ENCODE measurements at places on chromosomes 5 and 9.

GRCh38 chr5:141753143-141753970, 71.3 kb upstream of the ARAP3 start:
- DNase-seq: no peak

DNA sequence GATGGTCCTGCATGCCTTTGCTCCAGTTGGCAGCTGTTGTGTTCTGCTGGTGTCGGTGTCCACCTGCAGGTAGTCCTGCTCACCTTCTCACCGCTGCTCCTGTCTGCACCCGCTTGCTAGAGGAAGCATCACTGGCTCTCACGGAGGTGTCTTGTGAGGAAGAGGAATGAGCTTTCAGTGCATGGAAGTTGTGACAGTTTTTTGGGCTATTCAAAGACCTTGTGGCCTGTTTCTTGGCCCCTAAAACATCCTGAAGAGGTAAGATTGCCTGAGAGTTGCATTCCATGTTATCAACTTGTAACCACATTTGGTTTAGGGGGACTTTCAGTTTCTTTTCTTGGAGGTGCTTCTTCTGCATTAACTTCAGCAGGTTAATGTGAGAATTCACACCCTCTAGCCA, 85.6 kb downstream of the MACROH2A1 start:
- DNase-seq: no peak

DNA sequence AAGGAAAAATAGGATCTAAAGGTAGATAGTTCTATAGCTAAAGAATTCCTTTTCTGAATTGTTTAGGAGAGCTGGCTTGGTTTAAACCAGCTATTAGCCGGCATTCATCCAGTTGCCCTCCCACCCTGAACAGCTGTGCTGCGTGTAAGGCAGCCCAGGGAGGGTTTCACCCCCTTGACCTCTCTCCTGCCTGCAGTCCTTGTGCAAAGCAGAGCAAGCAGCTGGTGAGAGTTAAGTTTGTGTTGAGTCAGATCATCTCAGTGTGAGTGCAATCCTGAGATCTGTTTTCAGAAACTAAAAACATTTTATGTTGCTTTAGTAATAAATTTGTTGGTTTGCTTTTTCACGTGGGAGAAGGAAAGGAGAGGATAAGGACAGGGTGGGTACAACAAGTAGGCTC, 13.0 kb downstream of the SLC25A25 start:
- DNase-seq: no peak

GRCh38 chr5:108545301-108545700, 163.4 kb upstream of the FBXL17 start:
- DNase-seq: no peak

DNA sequence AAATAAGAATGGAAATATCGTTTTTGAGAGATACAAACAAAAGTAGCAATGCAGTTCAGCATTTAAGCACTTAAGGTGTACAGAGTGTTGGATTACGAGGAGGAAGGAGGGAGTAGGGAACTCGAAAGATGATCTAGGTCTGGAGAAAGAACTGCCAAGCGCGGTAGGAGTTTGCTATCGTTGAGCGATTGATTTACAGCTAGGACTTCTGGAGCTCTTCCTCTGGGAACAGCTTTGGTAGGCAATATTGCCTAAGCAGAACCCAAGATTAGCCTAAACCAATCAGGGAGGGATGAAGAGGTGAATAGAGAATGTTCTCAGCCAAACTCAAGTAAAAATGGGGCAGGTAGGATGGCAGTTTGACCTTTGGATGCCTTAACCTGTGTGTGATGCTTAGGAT, 965 bp downstream of the CLTA start:
- no peak for DNase-seq

DNA sequence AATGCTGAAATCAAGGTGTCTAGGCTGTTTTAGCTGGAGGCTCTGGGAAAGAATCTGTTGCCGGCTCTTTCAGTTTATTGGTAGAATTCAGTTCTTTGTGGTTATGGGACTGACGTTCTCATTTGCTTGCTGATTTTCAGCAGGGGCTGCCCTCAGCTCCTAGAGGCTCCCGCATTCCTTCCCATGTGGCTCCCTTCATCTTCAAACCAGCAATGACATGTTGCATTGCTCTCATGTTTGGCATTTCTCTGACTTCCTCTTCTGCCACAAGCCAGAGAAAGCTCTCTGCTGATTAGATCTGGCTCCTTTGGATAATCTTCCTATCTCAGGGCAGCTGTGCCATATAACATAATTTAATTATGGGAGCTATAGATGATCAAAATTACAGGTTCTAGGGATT, 360.3 kb downstream of the LRRC70 start:
- DNase-seq: no peak

GRCh38 chr5:171482434-171482730, 62.9 kb downstream of the FGF18 start:
- DNase-seq: no peak

DNA sequence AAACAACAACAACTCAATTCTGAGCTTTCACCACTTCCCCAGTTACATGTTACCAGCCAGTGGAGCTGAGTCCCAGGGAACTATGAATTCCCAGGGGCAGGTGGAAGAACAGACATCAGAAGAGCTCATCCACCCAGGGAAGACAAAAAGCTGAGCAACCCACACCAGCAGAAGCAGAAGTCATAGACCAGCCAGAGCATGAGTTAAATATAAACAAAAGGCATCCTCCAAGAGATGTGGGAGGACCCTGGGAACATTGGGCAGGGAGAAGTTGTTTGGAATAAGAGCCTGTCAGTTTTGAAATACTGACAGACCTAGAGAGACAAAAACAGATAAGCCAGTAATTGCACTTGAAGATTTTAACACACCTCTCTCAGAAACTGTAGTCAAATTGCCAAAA, 102.3 kb upstream of the LMX1B start:
- no peak for DNase-seq

GRCh38 chr5:146233441-146233840, 30.0 kb downstream of the RBM27 start:
- no peak for DNase-seq

GRCh38 chr5:149831492-149831891, 101.4 kb downstream of the PPARGC1B start:
- DNase-seq: no peak

- DNase-seq: peak; percentile 84
Observed at GRCh38 chr9:81113453-81114124, 575.8 kb downstream of the TLE1 start.

- DNase-seq: no peak
Observed at GRCh38 chr9:94643176-94643575, 3.9 kb upstream of the FBP1 start.

GRCh38 chr5:80884929-80885328, 75.2 kb upstream of the RASGRF2 start:
- no peak for DNase-seq

DNA sequence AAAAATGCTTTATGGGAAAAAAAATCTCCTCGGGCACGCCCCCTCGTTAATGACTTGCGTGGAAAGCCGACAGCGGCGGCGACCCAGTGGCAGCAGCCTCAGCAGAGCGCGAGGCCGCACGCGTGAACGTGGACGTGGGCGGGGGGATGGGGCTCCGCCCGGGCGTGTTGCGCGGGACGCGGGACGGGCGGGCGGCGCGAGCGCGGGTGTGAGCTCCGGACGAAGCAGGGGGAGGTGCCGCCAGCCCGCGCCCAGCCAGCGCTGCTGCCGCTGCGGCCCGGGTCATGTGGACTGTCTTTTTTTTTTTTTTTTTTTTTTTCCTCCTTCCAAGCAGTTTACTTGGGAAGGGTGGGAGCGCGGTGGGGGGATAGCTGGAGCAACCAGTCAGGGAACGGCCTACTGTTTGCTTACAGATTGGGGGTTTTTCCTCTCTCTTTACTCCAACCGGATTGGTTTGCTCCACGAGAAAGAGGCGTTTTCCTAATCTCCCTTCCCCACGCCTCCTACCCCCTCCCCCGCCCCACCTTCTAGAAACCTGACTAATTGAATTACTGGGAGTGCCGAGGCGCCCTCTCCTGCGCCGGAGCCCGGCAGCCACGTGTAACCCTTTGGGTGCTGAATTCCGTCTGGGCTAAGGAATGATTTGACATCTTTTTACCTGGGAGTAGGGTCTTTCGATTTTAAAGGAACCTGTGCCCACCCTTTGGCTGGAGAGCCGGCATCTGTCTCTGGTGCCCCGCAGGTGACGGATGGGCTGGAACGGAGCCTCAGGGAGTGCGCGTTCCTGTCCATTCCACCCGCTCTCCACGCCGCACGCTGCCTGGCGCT, 1.7 kb upstream of the EFNA5 start:
- DNase-seq: no peak

DNA sequence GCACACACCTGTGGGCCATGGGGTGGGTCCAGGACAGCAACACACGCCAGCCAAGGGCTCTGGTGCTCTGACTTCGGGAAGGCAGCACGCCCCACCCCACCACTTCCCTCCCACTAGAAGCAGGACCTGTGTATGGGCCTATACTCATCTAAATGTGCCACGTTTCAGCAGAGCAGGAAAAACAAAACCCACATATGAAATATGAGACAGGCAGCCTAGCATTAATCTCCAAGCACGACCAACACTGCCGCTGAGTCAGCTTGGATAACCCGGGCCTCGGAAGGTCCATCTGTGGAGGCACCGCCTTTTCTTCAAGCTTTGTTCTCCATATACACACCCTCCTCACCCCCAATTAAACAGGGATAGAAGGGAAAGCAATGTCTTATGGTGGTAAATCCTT, 203.1 kb downstream of the ROR2 start:
- no peak for DNase-seq

DNA sequence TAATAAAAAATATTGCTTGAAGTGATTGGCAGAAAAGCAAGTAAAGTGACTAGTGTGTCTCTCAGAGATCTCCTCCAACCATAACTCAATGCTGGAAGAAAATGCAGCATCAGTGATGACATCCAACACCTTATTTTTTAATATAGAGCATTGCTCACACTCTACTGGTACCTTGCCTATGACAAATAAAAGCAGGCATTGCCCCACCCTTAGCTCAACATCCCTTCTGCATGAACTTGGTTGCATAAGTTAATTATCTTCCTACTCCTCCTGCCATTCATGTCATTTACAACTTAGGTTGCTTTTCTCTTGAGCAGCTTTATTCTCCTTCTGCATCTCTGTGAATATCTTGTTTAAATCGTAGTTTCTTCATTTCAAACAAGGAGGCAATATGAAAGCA, 41.2 kb downstream of the FEM1C start:
- DNase-seq: no peak

DNA sequence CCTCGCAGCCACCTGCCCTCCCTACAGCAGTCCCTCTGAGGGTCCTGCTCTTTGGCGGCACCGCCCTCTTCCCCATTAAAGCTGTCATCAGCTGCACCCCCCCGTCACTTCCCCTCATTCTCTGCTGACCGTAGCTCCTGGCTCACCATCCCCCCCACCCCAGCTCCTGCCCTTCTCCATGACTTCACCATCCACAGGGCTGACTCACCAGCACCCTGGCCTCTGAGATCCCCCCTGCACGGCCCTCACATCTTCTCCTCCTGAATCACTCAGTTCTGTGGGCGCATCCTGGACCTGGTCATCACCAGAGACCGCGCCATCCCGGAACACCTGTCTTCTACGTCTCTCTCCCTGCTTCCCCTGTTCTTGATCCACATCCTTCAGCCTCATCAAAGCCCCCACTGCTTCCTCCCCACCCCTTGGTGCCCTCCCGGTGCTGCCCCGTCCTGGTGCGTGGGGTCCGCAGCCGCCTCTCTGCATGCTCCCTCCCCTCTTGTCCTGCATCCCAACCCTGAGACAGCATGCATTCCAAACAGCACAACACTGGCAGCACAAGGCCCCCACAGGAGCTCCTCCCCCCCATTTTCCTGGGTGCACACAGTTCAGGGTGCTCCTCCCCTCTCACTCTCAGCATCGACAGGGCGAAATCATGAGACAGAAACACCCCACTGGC, 12.9 kb downstream of the FLT4 start:
- no peak for DNase-seq

DNA sequence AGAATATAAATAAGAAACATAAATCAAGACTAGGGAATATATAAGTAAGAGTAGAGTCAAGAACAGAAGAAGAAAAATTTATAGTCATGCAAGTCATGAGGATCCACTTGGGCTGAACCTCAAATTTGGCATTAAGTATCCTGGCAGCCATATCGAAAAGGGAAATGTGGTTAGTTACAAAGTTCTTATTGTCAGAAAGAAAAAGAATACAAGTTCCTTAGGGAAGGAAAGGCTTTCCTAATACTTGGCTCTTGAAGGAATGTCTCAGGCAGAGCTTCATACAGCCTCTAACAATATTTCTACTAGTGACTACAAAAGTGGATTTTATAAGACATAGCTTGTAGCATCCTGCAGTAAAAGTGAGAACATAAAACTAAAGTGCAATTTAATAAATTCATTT, 45.4 kb downstream of the TMEM252 start:
- DNase-seq: no peak

- DNase-seq: peak; percentile 80
Observed at GRCh38 chr9:2655411-2655901, 33.9 kb downstream of the VLDLR start.

- DNase-seq: no peak
Observed at GRCh38 chr5:34905564-34905963, 9.7 kb downstream of the RAD1 start.

GRCh38 chr9:112552229-112553056, 65.8 kb downstream of the KIAA1958 start:
- no peak for DNase-seq

- no peak for DNase-seq
Observed at GRCh38 chr9:13447843-13448422, 168.4 kb upstream of the MPDZ start.

DNA sequence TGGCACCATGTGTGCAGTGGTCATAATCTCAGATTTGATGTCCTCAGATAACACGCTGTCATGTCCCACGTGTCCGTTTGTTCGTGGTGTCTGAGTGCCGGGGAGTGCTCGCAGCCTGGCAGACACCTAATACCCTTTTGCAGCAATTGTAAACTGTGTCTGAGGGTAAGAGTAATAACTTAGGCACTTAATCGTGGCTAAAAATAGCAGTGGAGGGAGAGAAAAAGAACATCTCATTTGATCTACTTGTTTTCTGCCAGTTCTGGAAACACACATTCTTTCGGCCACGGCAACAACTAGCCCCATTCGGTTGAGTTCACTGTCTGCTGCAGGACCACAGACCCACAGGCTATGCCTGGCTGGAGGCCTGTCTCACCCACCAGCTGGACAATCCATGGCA, 16.5 kb downstream of the ADCY2 start:
- no peak for DNase-seq

DNA sequence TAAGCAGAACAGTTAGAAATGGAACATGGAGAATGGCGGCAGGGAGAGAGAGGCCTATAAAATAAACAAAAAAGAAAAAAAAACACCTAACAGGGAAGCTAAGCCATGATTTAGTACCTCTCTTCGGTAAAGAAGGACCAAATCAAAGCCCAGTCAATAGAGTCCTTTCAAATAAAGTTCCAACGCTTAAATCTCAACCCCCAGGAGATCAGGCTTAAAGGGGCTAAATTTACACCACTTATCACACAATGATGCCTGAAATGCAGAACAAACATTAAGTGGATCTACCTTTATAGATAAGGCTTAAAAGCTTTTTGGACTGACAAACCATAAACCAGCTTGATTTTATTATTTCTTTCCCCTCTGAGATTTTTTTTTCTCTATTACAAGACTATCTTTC, 66.3 kb downstream of the PRELID2 start:
- DNase-seq: no peak

GRCh38 chr5:142012792-142013388, at the start of gene GNPDA1:
TSS of gene GNPDA1 (minus strand) at chr5:142013027. CDS start at chr5:142012035, 992 bp downstream.
- peak; percentile 66 for DNase-seq

GRCh38 chr5:62575489-62575888, 3.1 kb upstream of the LRRC70 start:
- DNase-seq: no peak

All from AML-193 (cell line).